Right lung (tissue), 10 donors: ENCODE measurements at places on chromosomes 4 and X. TPM values are rescaled to one million over a fixed set of nuclear protein-coding genes. Genes with fewer than 3 reads are reported as not detected.

ARHGAP24 gene
- polyA plus RNA-seq, result 19.9 TPM

DNA sequence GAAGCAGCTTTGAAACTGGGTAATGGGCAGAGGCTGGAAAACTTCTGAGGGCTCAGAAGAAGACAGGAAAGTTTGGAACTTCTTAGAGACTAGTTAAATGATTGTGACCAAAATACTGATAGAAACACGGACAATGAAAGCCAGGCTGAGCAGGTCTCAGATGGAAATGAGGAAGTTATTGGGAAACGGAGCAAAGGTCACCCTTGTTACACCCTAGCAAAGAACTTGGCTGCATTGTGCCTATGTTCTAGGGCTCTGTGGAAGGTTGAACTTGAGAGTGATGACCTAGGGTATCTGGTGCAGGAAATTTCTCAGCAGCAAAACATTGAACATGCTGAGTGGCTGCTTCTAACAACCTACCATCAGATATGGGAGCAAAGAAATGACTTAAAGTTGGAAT lies 50.8 kb upstream of the FBXW7 start:
- DNase-seq, result no peak

- DNase-seq, result no peak
Observed at GRCh38 chr4:38009421-38009820, 49.2 kb downstream of the PTTG2 start.

PLS3 gene
- 319 TPM for polyA plus RNA-seq
